ENCODE measurements at places on chromosomes 3 and 15.

GRCh38 chr15:78988361-78988911 lies 43.6 kb upstream of the CTSH start:
- no peak for DNase-seq

DNA sequence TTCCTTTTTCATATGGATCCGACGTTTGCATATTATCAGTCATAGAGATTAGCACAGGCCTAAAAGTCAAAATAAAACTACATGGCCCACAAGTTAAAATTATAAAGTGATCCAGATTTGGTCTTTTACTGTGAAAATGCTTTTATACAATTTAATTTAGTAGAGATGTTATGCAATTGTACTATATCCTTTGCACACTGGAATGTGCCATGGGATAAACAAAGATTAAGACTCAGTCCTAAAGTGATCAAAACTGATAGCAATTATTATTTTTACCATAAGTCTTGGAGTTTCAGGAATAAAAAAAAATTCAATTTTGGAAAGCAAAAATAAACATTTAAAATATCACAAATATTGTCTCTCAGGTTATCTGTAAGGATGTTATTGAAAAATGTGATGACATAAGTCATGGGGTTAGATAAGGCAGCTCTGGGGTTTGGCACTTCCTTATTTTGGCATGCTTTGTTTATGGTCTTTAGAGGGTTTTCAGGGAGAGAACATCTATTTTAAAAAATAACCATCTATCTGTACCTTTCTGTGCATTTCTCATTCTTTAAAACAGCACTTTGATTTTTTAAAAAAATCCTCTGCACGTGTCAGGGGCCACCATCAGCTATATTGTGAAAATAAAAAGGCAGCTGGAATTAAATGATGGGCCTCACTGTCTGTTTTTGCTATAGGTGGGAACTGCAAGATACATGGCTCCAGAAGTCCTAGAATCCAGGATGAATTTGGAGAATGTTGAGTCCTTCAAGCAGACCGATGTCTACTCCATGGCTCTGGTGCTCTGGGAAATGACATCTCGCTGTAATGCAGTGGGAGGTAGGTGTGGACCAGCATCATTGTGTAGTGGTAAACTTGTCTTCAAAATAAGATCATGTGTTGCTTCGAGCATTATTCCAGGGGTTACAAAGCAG lies 67.3 kb downstream of the TGFBR2 start:
- DNase-seq = no peak

GRCh38 chr3:13509816-13510192 lies 29.7 kb downstream of the HDAC11 start:
- DNase-seq = no peak

DNA sequence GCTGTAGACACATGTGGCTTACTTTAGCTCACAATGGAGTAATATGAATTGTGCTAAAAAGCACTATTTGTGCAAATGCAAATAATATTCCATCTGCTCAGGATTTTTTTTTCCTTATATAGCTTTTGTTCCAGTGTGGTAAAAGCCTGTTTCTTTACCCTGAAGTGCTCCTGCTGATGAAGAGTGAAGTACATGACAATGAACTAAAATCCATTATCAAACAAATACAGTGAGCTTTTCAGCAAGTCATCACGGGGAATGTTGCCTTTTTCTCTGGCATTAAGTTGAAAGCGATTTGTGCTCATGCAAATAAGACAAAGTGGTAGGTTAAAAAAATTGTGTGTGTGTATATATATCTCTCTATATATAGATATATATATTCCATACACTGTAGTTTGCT lies 28.6 kb upstream of the CCDC39 start:
- DNase-seq = no peak

DNA sequence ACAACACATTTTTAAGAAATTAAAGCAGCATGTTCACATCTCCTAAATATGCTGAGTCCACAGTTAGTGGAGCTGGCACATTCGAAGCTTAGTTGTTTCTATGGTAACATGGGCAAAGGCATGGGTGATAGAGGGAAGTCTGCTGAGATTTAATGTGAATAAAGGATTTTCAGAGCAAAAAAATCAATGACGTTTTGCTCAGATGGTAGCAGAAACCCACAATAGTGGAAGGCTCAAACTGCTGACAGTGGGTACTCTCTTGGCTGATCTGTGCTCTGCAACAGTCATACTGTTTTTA lies 795.1 kb upstream of the ARPP21 start:
- DNase-seq = no peak

GRCh38 chr3:122774564-122774963 lies 19.1 kb downstream of the HSPBAP1 start:
- no peak for DNase-seq

- no peak for DNase-seq
These were observed 5.6 kb downstream of the FOXL2 start for GRCh38 chr3:138941259-138941885.

- no peak for DNase-seq
These were observed 20.9 kb upstream of the SSUH2 start for GRCh38 chr3:8665407-8665896.

DNA sequence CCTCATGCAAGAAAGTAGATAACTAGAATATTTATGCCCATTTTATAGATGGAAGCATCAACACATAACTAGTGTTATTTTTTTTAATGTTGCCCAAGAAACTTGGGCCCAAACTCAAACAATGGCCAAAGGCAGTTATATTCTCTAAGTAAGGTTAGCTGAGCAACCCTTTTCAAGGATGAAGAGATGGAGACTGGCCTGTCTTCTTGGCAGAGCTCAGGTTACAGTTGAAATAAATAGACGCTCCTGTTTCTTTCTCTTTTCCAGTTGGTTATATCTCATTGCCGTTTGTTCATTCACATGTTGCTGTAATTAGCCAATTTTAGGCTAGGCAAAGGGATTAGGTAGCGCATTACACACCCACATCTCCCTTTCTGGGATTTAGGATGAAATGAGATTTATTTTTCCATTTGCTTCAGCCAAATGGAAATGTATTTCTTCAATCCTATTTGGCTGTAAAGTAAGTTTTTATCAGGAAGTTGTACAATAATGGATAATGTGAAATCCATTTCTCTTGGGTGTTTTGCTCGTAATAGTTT lies 93.2 kb downstream of the CMSS1 start:
- no peak for DNase-seq

DNA sequence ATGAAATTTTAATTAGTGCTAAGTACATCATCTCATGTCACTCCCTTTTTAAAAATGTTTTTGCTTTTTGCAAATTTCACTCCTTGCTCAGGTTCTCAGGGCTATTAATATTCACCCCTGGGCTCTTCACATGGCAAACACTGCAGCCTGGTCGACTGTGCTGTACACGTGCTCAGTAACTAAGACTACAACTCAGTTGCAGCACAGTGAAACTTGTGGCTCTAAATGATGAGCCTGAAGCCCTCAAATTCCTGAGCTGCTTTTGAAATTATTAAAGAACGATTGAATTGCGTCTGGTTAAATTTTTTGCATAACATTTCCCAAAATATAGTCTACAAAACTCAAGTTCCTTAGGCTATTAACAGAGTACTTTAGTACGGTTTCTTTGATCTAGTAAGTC lies 159.3 kb upstream of the C2CD4B start:
- no peak for DNase-seq

DNA sequence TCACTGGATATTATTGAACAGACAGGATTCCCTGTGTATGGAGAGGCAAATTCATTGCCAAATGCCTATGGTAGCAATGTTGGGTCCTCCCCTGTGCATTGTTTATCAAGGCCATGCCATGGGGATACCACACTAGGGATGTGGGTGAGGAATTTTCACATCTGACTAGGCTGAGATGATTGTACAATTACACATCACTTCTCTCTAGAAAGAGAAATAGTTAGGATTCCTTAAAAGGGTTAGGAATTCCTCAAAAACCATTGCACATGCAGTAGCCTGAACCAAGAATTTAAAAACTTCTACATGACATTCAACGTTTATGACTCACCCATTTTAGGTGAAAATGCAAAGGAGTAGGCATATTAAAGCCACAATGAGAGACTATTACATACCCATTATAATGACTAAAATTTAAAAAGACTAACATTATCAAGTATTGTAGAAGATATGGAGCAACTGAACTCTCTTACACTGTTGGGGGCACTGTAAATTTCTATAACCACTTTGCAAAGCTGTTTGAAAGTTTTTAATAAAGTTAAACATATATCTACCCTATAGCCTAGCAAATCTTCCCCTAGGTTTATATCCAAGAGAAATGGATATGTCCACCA lies 175.9 kb downstream of the THRB start:
- DNase-seq = no peak

DNA sequence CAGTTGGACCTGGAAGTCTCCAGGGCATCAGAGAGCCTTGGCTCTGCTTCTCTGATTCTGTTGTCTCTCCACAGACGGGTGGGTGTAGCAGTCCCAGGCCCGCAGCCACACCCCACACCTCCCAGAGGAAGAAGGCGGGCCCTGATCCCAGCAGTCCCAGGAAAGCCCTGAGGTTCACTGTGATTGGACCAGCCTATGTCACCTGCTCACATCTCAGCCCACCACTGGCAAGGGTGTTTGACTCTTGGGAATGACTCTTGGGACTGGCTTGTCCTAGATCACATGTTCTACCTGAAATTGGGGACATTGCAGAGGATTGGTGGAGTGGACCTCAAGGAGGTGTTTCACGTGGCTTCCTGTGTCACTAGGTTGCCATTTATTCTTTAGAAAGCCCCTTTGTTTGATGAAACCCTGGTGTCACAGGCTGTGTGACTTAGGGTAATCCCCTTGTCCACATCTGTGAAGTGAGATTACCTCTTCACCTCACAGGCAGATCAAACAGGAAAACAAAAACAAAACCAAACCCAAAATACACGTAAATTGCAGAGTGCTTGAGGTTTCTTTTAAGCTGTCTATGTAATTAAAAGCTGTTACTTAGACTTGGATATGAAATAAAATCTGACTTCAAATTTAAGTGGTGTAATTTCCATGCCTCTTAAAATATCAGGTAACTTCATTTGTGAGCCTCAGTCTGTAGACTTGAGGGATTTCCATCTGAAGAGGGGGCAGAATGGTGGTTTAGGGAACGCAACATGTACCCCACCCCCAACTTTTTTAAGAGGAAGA lies 26.7 kb downstream of the FLNB start:
- peak; percentile 8 for DNase-seq

Measured in activated CD8-positive, alpha-beta memory T cell treated with anti-CD3 and anti-CD28 coated beads for 4 hours (primary cell).